ENCODE measurements at places on chromosomes 5 and 9.

- no peak for DNase-seq
These were observed 198.1 kb downstream of the CDK5RAP2 start for GRCh38 chr9:120381839-120382238.

GRCh38 chr5:26833596-26833995 is 204.8 kb downstream of the CDH9 start:
- DNase-seq = no peak

GRCh38 chr5:113020461-113021273 is 44.1 kb downstream of the DCP2 start:
- no peak for DNase-seq

DNA sequence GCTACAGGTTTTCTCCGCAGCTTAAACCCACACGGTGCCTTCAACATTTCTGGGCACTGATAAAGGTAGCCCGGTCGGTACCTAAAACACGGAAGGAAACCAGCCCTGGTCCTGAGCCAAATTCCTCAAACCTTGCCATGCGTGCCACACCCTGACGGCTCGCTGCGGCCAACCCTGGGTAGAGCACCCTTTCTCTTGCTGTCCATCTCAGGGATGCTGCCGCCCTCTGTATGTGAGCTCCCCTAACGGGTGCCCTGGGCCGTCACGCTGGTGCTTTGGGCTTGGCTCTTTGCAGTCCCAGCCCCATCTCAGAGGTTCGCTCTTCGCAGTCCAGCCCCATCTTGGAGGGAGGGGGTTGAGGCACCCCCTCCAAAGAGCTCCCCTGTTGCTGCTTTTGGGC is 43.9 kb downstream of the PNPLA7 start:
- DNase-seq = peak; percentile 30

DNA sequence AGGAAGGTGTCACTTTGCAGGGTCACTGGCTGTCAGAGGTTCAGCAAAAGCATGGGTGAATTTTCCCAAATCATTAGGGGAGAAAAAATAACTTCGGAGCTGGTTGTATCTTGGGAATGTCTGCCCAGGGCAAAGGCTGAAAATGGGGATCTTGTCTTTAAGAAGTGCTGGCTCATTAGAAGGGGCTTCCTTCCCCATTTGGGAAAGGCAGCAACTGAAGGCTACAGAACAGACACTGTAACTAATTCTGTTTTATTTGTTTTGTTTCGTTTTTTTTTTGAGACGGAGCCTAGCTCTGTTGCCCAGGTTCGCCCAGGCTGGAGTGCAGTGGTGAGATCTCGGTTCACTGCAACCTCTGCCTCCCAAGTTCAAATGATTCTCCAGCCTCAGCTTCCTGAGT is 70.3 kb upstream of the PCA3 start:
- no peak for DNase-seq

- no peak for DNase-seq
These were observed 622.2 kb downstream of the ANXA1 start for GRCh38 chr9:73773896-73774295.

GRCh38 chr9:90165281-90165680 is 477.3 kb downstream of the DIRAS2 start:
- DNase-seq = no peak
